ENCODE measurements at places on chromosomes 11 and 22.
A peak's percentile ranks its signal among the peaks of the same experiment; 100 is the strongest.

DNA sequence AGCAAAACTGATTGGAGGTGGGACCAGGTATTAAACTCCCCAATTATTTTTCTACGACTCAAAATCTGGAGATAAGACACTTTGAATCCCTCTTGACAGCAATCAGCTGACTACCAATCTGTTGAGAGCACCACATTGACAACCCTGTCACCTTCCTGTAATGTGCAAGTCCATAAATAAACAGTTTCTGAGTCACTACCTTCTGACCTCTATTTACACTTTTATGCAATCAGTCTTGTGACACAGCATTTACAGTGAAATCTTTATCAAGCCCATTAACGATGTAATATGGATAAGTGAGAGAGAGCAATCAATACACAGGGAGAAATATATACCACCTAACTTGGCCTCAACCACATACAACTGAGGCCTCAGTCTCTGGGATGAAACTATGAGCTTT, 283.7 kb upstream of the ANO5 start:
- peak; percentile 13 for DNase-seq

DNA sequence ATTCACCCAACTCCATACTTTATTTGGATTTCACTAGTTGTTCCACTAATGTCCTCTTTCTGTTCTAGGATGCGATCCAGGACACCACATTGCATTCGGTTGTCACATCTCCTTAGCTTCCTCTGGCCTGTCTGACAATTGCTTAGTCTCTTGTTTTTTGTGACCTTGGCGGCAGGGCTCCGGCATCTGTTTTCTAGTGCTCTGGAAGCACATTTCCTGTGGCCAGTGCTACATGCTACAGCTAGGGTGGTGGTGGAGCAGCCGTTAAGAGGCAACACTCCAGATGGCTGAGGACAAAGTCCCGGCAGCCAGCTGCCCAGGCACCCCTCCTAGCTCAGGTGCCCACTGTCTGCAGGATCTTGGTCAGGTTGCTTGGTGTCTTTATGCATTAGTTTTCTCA, 6.8 kb downstream of the STX3 start:
- DNase-seq, result no peak

DNA sequence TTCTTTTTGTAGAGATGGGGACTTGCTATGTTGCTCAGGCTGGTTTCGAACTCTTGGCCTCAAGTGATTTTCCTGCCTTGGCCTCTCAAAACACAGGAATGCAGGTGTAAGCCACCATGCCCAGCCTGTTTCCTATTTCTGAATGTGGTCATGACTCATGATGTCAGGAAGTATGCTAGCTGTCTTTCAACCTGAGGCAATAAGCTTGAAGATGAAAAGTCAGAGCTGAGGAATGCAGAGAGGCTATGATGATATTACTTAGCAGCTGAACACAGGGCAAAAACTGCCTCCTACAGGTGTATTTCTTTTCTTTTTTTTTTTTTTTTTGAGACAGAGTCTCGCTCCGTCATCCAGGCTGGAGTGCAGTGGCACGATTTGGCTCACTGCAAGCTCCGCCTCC, 9.0 kb upstream of the NUCB2 start:
- DNase-seq, result peak; percentile 65

DNA sequence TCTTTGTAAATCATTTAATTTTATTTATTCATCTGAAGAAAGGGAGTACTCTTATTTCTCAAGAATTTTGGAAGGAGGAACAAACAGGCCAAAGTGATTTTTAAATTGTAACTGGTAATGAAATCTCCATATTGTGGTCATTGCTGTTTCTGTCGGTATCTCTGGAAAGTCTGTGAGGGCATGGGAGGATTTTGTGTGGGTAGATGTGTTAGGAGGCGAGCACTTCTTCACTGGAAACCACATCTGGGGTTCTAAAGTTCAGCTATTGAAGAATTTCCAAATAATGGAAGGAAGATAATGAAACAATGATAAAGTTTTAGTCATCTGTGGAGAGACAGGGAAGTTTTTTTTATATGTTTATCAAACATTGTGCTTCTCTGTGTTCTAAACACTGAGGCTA, 6.6 kb downstream of the TRIM34 start:
- DNase-seq, result no peak

DNA sequence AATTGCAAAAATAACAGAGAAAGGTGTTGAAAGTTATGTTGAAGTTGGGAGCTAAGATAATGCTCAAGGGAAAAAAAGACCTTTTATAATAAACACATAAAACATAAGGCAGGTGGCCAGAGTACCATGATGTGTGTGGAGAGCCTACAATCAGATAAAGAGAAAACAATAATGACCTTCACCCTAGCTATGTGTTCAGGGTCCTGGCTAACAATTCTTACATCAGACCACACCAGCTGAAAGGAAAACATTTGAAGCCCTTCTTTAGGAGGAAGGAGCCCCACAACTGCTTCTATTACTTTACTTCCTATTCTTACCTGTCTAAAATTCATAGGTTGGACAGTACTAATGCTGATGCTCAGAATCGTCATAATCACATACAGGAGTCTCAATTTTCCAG, 2.5 kb downstream of the TSG101 start:
- no peak for DNase-seq

GRCh38 chr11:22337596-22338485, at the start of gene SLC17A6:
TSS of gene SLC17A6 (plus strand) at chr11:22338381. CDS start at chr11:22338534, 153 bp downstream.
- DNase-seq, result peak; percentile 65
